ENCODE measurements at places on chromosomes 5 and 9.

DNA sequence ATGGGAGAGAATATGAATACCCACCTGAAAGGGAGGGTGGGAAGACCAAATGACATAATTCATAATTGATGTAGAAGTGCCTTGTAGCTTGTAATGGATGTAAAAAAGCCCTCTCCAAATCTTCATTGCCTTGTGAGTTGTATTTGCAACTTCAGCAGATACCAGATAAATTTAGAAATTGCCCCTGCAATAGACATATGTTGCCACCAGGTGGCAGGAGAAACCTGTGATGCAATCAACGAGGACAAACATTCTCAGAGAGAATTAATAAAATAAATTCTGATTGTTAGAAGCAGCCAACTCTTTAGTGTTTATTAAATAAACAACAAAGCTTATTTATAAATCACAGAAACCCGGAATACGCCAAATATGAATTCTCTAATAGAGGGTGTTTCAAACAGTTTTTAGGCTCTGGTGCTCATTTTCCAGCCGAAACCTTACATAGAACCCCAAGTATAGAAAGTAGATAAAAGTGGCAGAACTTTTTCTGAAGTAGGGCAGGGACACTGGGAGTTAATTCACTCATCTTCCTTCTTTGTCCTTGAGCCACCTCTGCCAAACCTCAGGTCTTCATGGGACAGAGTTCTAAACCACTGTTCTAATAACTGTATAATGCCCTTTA, 147.8 kb downstream of the TMEM38B start:
- H3K27me3 ChIP-seq: peaks cover 3% of the 10 kb centered on the region
- no peak for DNase-seq
- H3K36me3 ChIP-seq: no peaks in the 10 kb centered on the region
- no peak overlapping the region for H3K4me3 ChIP-seq

DNA sequence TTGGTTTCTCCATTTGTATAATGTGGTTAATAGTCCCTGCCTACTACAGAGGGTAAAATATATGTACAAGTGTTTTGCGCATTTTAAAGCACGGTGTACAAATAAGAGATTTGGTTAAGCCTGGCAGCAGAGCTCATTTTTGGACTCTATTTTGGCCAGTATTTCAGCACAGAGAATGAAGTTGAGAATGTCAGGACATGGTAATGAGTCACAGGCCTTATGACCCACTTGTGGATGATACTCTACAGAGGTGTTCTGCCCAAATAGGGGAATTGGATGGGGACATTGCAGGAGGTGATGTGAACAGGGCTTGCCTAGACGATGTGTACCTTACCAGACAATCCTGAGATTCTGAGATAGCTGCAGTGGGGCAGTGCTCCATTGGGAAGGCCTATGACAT, 50.6 kb downstream of the MELK start:
- H3K4me3 ChIP-seq: no peak overlapping the region
- no peaks in the 10 kb centered on the region for H3K36me3 ChIP-seq

DNA sequence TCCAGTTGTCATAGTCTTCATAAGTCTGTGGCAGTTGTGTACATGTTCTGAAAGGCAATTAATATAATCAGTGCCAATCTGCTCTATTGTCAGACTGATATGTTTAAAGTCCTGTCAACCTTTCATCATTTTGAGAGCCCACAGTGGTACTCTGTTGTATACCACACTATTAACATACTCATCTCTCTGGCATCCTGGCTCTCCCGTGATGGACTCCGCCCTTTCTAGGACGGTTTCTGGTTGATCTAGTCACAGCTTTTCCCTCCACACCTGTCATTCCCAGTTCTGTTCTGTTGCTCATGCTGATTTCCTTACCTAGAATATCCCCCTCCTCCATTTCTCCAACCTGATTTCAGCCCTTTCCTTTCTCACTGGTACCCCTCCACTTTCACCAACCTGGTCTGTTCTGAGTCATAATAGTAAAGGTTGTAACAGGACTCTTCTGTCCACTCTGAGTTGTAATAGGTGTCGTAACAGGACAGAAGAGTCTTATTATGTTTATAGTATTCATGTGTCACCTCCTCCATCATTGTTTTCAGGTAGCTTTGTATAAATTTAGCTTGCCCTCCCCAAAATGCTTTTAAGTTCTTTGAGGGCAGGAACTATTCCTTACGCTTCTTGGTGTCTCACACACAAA, 4.1 kb downstream of the PTCD2 start:
- no peaks in the 10 kb centered on the region for H3K27me3 ChIP-seq
- no peak overlapping the region for H3K4me3 ChIP-seq
- DNase-seq: no peak
- no peaks in the 10 kb centered on the region for H3K36me3 ChIP-seq

GRCh38 chr5:138646671-138647070, 71.5 kb upstream of the HSPA9 start:
- H3K36me3 ChIP-seq: no peaks in the 10 kb centered on the region
- no peak for DNase-seq
- no peaks in the 10 kb centered on the region for H3K27me3 ChIP-seq

DNA sequence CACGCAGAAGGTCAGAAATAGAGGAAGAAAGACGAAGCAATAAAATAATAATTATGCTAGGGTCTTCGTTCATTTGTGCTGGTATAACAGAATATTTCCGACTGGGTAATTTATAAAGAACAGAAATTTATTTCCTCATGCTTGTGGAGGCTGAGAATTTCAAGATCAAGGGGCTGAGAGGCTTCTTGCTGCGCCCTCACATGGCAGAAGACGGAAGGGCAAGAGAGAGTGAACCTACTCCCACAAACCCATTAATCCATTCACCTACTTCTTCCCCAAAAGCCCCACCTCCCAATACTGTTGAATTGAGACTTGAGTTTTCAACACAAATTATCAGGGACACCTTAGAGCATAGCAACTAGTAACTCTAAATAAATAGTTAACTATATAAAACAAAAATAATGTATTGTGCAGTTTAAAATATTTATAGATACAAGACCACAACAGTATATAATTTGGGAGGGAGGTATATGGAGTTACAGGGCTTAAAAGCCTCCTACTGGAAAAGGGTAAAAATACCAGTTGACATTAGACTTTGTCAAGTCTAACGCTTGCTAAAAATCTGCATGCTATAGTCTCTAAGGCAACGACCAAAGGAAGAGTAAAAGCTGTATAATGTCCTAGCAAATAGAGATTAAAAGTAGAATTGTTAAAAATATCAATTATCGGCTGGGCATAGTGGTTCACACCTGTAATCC, 40.3 kb upstream of the NAA35 start:
- no peak overlapping the region for H3K4me3 ChIP-seq
- H3K27ac ChIP-seq: no peak overlapping the region
- H3K36me3 ChIP-seq: no peaks in the 10 kb centered on the region
- DNase-seq: no peak
- no peaks in the 10 kb centered on the region for H3K4me1 ChIP-seq

GRCh38 chr9:36470643-36471290, 70.7 kb upstream of the RNF38 start:
- H3K4me3 ChIP-seq: peak overlapping the region; percentile 0
- H3K36me3 ChIP-seq: no peaks in the 10 kb centered on the region
- no peaks in the 10 kb centered on the region for H3K4me1 ChIP-seq
- H3K27me3 ChIP-seq: no peaks in the 10 kb centered on the region
- peak overlapping the region; percentile 58 for H3K27ac ChIP-seq
- DNase-seq: peak; percentile 37

GRCh38 chr5:14569948-14570691, 11.5 kb upstream of the OTULINL start:
- H3K4me1 ChIP-seq: no peaks in the 10 kb centered on the region
- H3K36me3 ChIP-seq: no peaks in the 10 kb centered on the region
- no peak overlapping the region for H3K27ac ChIP-seq

DNA sequence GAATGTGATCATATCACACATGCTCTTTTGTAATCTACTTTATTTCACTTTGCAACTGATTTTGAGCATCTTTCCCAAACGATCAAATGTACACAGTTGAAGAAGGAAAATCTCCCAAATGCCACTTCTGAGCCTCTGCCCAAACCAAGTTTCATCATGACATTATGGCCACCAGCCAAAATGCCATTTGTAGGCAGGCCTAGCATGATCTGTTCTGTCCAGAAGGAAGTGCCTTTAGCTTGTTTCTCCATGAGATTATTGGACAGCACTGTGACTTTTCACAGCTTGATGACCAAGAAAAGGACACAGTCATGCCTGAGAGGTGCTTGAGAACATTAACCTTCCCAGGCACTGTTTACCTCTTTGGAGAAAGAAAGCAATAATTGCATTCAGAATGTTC, 73.2 kb upstream of the PIP5K1B start:
- DNase-seq: no peak
- H3K4me1 ChIP-seq: no peaks in the 10 kb centered on the region
- H3K4me3 ChIP-seq: no peak overlapping the region
- H3K36me3 ChIP-seq: no peaks in the 10 kb centered on the region
- no peaks in the 10 kb centered on the region for H3K27me3 ChIP-seq

DNA sequence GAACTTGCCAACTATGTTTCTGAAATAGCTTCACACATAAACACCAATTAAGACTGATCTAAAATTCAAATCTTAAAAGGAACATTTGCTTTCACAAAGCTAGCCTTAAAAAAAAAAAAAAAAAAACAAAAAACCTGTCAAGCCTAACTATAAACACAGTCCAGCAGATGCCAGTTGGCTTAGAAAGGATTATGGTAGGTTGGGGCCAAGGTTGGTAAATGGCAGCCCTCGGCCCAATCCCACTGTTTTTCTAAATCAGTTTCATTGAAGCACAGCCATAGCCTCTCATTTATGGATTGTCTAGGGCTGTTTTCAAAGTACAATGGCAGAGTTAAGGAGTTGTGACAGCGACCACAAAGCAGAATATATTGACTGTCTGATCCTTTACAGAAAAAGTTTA, 75.7 kb upstream of the FRRS1L start:
- H3K27ac ChIP-seq: no peak overlapping the region
- DNase-seq: no peak
- H3K36me3 ChIP-seq: no peaks in the 10 kb centered on the region
- H3K4me1 ChIP-seq: peaks cover 7% of the 10 kb centered on the region
- H3K27me3 ChIP-seq: no peaks in the 10 kb centered on the region

DNA sequence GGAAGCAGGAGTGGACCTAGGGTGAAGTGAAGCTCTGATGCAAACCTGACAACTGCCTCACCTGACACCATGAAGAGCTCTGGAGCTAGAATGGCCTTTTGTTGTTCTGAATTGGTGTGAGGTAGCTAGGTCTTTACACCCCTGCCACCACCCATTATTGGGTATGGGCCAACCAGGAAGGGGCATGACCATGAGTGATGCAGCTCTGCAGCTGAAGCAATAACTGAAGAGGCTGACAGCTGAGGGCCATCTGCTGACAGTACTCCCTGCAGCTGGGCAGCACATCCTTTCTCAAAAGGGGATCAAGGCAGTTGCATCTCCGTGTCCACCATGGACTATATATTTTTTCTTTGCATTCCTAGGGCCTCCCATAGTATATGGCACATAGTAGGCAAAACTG, 87.0 kb upstream of the TLE1 start:
- H3K4me3 ChIP-seq: no peak overlapping the region
- H3K4me1 ChIP-seq: no peaks in the 10 kb centered on the region
- no peaks in the 10 kb centered on the region for H3K36me3 ChIP-seq
- H3K27me3 ChIP-seq: no peaks in the 10 kb centered on the region
- DNase-seq: no peak

DNA sequence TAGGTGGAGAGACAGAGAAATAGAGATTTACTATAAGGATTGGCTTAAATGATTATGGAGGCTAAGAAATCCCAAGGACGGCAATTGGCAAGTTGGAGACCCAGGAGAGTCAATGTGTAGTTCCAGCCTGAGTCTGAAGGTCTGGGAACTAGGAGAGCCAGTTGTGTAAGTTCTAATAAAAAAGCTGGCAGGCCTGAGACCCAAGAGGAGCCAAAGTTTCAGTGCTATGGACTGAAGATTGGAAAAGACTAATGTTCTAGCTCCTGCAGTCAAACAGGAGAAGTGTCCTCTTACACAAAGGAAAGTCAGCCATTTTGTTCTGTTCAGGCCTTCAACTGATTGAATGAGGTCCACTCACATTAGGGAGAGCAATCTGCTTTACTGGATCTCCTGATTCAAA, 50.0 kb downstream of the NMUR2 start:
- H3K36me3 ChIP-seq: no peaks in the 10 kb centered on the region
- no peaks in the 10 kb centered on the region for H3K4me1 ChIP-seq
- H3K27me3 ChIP-seq: no peaks in the 10 kb centered on the region
- H3K27ac ChIP-seq: no peak overlapping the region
- DNase-seq: no peak

Measured in prostate gland (tissue), 2 donors.